T1000 (cell line): ENCODE measurements at places on chromosomes 6 and 20.

DNA sequence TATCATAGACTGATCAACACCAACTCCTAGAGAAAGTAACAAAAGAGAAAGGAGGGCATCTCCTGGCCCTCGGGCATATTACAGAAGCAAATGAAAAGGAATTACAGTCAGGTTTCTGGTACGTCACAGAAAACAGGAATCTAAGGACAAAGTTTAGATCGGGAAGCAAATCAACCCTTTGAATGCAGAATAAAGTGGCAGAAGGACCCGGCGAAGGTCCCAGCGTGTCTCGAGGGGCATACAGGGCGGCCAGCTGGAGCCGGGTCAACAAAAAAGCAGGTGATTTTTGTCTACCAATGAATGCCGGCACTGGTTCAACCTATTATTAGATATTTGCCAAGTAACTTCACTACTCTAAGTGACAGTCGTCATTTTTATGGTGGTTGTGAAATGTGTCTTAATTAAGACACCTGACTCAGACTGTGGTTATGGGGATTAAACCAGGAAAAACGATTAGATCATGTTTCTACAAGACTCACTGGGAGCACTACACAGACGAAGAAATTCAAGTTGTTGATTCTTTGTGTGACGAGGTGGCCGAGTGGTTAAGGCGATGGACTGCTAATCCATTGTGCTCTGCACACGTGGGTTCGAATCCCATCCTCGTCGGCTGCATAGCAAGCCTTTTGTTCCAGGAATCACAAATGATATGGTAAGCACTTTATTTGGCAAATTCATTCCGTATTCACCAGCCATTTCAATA, 12.4 kb upstream of the ZSCAN9 start:
- peak; percentile 29 for DNase-seq

GRCh38 chr20:1415667-1416468, 23.0 kb upstream of the FKBP1A start:
- DNase-seq, result peak; percentile 75

- no peak for DNase-seq
Observed at GRCh38 chr20:5195655-5196054, 68.8 kb downstream of the CDS2 start.

- DNase-seq, result no peak
Observed at GRCh38 chr20:49367113-49367512, 89.3 kb upstream of the ZNFX1 start.

DNA sequence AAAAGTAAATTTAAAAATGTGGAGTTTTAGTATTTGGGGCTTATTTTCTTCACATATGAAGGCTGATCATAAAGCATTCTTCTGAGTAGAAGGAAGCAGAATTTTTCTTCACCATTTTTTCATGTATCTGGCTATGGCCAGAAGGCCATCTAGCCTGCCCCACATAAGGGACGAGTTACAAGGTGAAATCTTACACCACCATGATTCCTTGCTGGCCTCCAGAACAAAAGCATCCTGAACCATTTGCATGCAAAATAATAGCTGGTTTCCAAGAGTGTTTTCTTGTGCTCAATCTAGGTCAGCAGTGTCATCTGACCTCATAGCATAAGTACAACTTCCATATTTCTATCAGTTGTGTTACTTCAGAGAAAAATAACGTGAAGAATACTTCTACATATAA, 93.1 kb downstream of the BMP5 start:
- DNase-seq, result no peak

- DNase-seq, result no peak
Observed at GRCh38 chr6:35258336-35258735, 1.2 kb upstream of the ZNF76 start.

GRCh38 chr6:2744209-2744771, 6.4 kb downstream of the MYLK4 start:
- DNase-seq, result no peak

GRCh38 chr20:17558154-17558940, 11.5 kb upstream of the DSTN start:
- peak; percentile 46 for DNase-seq
